Stimulated activated CD8-positive, alpha-beta memory T cell treated with anti-CD3 and anti-CD28 coated beads, Interleukin-7, amount 100 ng/mL, for 1 hour (primary cell): ENCODE measurements at places on chromosomes 1 and 21.

DNA sequence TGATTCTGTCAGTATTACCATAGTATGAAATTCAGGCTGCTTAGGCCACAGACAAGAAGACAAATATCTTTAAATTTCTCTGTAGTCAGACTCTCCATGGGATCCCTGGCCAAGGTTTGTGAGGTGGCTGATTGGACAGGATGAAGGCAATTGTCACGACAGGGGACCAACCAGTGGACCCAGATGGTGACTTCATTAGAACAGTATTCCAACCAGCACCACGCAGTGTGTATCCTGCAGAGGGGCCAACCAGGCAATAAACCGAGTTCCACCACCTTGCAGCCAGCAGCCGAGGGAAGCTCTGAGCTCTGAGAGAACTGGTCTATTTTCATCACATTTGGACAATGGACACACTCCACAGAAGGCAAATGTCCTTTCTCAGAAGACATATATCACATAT is 16.1 kb downstream of the DSCAM start:
- DNase-seq: no peak

DNA sequence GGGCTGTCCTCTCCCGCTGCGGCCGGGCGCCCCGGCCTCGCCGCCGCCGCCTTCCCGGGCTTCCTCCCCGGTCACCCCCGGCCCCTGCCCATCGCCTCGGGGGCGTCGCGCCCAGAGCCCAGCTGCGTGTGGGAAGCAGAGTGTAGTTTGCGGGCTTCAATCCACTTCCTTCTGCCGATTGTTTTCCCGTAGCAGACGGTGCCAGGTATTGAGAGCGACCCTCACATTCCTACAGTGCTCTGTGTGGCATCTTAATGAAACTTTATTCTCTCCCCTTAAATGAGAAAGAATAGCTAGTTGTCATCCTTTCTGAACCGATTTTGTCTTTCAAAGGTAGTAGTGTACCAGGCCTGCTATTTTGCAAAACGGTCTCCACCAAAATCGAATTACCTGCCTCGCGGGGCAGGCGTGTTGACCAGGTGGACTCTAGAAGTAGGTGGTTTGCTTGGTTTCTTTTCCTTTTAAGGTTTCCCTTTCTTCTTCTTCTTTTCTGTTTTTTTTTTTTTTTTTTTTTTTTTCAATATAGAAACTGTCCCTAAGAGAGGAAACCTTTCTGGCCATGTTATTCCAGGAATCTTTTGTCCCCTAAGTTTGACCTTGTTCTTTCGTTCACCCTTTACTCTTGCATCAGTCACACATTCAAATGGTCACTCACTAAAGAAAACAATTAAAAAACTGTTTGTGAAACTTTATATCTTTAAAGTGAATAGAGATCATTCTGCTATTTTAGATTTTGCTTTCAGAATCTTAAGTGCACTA is 881 bp downstream of the USP25 start:
- no peak for DNase-seq

DNA sequence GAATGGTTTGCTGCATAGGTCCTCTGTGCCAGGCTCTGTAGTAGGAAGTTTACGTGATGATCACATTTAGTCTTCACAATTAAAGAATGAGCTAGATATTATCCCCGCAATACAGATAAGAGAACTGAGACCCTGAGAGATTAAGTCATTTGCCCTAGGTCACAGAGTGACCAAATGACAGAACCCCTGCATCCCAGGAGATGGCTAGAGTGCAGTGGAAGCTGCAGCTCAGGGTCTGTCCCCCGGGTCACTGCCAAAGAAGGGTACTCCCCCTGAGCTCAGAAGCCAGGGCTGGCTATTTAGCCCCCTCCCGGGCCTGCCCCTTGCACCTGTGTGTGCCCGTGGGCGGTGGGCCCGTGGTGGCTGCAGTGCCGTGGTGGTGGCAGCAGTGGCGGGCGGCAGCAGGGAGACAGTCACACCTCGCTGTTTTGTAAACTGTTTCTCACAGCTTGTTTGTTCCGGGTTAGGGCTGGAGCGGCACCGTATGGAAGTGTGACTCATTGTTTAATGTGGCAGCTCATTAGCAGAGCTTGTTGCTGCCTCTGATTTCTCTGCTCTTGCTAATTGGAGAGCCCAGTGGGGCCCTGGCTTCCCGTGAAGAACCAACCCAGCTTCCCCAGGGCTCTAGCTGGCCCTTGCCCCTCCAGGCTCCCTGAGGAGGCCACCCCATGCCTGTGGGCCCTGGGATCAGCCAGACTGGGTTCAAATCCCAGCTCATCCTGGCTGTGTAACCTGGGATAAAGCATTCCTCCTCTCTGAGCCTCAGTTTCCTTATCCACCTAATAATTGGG is 19.3 kb upstream of the FOXO6 start:
- no peak for DNase-seq

GRCh38 chr1:225917536-225917935 is 6.5 kb downstream of the PYCR2 start:
- DNase-seq: no peak

- DNase-seq: no peak
These were observed 364.7 kb downstream of the SMYD3 start for GRCh38 chr1:246142320-246142893.
